Fibroblast of pulmonary artery (primary cell): ENCODE measurements at places on chromosomes 5 and 9.
A peak's percentile ranks its signal among the peaks of the same experiment; 100 is the strongest.

- DNase-seq, result no peak
Measured at GRCh38 chr5:112293587-112293986, 125.5 kb downstream of the EPB41L4A start.

- DNase-seq, result peak; percentile 74
Measured at GRCh38 chr9:121156263-121156731, 45.4 kb downstream of the RAB14 start.

GRCh38 chr9:109887079-109887478, 107.1 kb downstream of the PALM2AKAP2 start:
- DNase-seq, result peak; percentile 73

DNA sequence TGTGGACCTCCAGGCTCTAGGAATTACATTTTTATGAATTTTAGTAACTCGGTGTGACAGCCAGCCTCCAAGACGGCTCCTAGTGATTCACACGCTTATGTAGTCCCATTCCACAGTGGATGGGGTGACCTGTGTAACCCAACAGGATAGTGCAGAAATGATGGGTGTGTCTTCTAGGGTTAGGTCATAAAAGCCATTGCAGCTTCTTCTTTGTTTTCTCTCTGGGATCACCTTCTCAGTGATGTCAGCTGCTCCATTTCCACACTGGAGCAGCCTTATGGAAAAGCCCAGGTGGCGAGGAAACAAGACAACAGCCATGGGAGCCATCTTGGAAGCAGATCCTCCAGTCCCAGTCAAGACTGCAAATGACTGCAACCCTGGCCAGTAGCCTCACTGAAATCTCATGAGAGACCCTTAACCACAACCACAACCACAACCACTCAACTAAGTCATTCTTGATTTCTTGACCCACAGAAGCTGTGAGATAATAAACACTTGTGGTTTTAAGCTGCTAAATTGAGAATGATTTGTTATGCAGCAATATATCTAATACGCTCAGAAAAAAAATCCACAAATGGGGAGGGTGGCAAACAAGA, 5.1 kb upstream of the GNPDA1 start:
- DNase-seq, result no peak

DNA sequence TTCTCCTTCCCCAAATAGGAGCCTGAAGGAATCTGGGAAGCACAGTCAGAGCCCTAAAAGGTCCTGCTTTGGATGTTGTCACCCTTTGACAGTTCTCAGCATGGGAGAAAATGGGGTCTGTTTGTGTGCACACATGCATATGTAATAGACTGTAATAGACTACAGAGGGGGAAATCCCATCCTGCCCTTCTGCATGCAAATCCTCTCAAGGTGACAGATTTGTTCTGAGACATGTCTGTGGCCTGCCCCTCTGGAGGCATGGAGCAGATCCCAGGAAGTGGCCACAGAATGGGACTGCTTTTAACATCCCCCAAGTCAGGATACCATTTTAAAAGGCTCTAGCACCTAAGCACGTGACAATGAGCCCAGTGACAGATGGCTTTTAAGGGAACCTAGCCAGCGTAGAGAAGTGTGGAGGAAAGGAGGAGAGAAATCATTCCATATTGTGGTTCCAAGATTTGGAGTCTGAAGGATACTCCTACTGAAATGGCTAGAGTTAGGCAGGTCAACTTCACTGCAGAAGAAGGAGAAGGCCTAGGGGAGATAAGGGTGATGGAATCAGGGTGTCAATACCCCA, 483.5 kb downstream of the SPOCK1 start:
- DNase-seq, result no peak

DNA sequence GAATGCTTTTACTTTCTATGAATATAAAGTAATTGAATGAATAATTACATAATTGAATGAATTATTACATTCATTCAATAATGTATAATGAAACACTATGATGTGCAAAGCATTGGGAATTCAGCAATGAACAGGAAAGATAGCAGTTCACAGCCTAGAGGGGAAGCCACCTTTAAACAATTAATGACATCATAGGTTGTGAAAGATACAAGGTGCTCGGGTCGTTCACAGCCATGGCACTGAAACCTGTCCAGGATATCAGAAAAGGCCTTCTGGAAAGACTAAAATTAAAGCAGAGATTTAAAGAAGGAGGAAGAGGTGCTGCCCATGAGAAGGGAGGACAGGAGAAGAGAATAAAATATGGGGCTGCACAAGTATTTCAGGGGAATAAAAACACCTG, 171.4 kb upstream of the KLF4 start:
- DNase-seq, result no peak

GRCh38 chr5:179251276-179251969, 93.8 kb downstream of the ADAMTS2 start:
- DNase-seq, result no peak

DNA sequence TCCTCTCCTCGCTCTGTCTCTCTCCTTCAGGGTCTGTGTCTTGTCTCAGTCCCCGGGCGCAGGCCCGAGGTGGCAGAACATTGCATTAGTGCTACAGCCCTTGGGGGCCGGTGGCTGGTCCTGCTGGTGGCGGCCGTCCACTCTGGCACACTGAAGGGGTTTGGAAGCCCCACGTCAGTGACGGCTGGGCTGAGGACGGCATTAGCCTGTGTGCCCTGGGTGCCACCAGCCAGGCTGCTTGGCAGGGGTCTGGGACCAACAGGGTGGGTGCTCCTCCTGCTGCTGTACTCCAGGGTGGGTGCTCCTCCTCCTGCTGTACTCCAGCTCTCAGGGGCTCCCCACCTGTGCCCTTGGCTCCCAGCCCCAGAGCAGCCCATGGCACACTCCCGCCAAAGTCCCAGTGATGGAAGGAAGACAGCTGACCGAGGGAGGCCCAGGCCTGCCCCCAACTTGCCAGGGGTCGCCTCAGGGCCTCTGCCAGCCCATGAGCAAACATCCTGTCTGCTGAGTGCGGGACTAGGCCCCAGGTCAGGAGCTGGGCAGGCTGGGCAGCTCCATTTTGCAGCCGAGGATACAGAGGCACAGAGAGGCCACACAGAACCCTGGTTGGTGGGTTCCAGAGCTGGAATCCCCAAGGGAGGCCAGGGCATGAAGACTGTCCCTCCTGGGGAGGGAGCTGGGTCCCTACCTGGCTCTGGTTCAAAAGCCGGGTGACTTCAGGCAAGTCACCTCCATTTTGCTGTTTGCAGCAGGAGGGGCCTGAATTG, 27.3 kb downstream of the SARDH start:
- DNase-seq, result no peak

DNA sequence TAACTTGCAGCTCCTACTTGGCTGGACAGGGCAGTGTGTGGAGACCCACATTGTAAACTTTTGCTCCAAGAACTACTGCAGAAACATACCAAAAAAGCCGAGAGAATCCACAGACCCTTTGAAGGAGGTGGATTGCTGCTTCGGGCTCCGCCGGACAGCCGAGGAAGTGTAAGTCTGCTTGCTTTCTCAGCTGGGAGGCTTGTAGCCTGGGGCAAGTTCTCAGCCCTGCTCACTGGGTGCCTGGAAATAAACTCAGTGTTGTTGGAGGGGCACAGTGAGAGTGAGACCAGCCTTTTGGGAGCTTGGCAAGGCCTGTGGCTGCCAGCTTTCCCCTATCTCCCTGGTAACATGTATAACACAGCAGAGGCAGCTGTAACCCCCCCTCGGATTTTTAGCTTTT, 215.6 kb downstream of the SYK start:
- DNase-seq, result no peak

GRCh38 chr5:33337637-33337992, 103.2 kb upstream of the TARS1 start:
- no peak for DNase-seq

GRCh38 chr9:36401164-36401740, 1.2 kb upstream of the RNF38 start:
- peak; percentile 74 for DNase-seq

GRCh38 chr5:141771031-141771430, 89.0 kb upstream of the ARAP3 start:
- no peak for DNase-seq

DNA sequence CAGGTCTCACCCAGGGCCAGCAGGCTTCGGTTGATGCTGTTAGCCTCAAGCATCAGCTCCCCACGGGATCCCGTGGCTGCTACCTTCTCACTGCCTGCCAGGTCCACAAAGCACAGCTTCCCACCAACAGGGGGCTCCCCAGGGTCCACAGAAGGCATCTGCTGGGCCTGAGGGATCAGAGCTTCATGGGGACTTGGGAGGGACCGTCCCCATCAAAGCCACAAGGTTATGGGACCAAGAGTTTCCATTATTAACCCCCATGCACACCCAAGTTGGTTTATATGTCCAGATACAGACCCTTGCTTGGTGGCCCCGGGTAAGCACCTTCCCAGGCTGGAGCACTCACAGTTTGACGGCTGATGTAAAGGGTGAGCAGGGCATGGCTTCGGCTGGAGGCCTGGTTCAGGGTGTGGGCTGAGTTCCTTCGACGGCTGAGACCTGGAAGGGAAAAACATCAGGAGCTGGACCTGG, 3.0 kb downstream of the KIF12 start:
- no peak for DNase-seq

DNA sequence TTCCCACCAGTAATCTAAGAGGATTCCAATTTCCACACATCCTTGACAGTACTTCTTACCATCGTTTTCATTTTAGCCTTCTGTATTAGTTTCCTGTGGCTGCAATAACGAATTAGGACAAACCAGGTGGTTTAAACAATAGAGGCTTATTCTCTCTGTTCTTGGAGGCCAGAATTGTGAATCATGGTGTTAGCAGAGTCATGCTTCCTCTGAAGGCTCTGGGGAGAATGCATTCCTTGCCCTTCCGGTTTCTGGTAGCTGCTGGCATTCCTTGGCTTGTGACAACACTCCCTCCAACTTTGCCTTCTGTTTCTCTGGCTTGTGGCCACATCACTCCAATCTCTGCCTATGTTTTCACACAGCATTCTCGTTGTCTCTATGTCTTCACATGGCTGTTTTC, 23.5 kb downstream of the RIGI start:
- DNase-seq, result peak; percentile 94

GRCh38 chr9:118651511-118651910, 717.7 kb downstream of the BRINP1 start:
- no peak for DNase-seq

DNA sequence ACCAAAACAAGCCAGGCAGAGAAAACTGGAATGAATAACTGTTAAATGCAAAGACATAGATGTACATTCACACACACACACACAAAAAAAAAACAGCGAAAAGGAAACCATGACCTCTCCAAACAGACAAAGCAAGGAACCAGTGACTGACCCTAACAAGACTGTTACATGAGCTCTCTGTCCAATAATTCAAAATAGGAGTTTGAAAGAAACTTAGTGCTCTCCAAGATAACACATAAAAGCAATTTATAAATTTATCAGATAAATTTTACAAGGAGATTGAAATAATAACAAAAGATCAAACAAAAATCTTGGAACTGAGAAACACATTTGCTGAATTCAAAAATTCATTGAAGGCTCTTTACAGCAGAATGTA, 423.5 kb upstream of the RGMB start:
- no peak for DNase-seq

GRCh38 chr9:136844761-136845464, 2.6 kb downstream of the AJM1 start:
- no peak for DNase-seq

DNA sequence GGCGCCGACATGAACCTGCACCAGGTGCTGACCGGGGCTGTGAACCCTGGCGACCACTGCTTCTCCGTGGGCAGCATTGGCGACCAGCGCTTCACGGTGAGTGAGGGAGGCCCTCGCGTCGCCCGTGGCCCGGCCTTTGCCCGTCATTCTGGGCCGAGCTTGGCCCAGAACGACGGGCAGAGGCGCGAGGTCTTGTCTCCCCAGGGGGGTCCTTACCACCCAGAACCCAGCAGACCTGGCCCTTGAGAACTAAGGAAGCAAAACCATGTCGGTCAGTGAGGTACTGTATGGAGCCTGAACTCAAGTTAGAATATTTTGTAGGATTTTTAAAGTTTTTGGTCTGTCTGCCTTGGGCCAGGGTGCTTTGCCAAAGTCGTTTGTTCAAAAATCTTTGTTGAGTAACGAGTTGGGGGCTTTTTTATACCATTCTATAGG, 691 bp downstream of the DMXL1 start:
- DNase-seq, result peak; percentile 10

DNA sequence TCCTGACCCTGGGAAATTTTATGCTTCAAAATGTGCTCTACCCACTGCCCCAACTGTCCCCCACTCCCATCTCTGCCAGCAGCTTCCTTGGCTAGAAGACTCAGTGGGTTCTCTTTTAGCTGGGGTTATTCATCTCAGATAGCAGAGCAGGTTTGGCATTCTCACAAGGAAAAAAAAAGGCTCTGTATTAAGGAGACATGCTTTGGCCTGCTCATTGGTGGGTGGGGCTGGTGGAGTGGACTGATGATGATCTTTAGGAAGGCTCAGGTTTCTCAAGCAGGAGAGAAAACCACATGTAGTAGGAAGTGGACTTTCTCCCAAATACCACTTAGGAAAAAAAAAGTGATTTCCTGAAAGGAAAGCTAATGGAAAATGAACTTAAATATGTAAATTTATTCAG, 279.2 kb upstream of the ZNF462 start:
- DNase-seq, result no peak

DNA sequence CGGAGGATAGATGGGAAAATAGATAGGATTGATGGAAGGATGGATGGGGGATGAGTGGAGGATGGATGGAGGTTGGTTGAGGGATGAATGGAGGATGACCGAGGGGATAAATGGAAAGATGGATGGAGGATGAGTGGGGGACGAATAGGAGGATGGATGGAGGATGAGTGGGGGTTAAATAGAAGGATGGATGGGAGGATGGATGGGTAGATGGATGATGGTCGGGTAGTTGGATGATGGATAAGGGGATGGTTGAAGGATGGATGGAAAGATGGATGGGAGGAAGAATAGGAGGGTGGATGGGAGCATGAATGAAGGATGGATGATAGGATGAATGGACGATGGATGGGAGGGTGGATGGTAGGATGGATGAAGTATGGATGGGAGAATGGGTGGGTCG, 219.3 kb upstream of the IER5L start:
- no peak for DNase-seq

GRCh38 chr9:118630079-118630478, 739.2 kb downstream of the BRINP1 start:
- no peak for DNase-seq

- DNase-seq, result no peak
Measured at GRCh38 chr5:139126711-139127111, 71.5 kb downstream of the SIL1 start.

- no peak for DNase-seq
Measured at GRCh38 chr9:129930743-129931142, 95.5 kb downstream of the USP20 start.
